ENCODE measurements at places on chromosomes 13 and 19.

GRCh38 chr13:84127597-84128128, 245.4 kb upstream of the SLITRK1 start:
- no peak for DNase-seq

DNA sequence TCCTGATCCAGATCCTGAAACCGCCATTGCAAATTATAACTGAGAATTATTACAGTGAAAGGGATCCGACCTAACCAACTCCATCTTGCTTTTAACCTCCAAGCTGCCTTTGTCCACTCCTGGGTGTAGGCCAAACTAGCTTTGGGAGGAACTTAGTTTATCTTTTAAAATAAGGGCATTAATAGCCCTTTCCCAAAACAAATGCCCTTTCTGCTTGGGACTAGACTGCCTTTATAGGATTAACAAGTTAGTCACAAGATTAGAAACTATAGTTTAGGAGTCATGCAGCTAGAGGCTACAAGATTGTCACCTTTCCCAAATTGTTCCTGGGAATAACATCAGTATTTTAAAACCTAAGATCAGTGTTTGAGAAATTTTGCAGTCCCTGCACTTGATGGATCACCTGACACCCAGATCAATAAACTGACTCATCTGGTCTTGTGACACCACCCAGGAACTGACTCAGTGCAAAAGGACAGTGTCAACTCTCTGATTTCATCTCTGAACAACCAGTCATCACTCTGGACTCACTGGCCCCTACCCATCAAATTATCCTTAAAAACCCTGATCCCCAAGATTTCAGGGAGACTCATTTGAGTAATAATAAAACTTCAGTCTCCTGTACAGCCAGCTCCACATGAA, 4.1 kb upstream of the ZNF841 start:
- no peak for DNase-seq

GRCh38 chr13:75621147-75621546, 15.0 kb upstream of the LMO7 start:
- DNase-seq = no peak

- peak; percentile 29 for DNase-seq
Measured at GRCh38 chr13:33676045-33676989, 141.6 kb upstream of the RFC3 start.

- no peak for DNase-seq
Measured at GRCh38 chr13:50236898-50237318, 221.7 kb downstream of the KCNRG start.

Measured in hematopoietic multipotent progenitor cell (in vitro differentiated cells).